Stimulated activated CD8-positive, alpha-beta memory T cell treated with anti-CD3 and anti-CD28 coated beads, Interleukin-4, amount 100 ng/mL, for 4 hours (primary cell): ENCODE measurements at places on chromosomes 6 and 20.

DNA sequence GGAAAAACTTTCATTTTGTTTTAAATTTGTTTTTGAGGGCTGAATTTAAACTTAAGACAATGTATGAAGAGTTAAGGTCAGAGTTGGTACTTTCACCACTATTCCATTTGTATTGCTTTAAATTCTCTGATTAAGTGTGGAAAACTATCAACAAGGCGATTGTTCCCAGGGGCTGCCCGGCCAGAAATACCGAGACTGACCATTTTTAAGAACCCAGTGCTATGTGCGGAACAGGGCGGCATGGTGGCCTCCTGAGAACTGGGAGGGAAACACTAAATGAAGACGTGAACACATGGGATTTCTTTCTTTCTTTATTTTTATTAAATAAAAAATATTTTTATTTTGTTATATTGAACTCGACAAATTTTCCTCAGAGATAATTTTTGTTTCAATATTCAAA is 221.2 kb upstream of the QKI start:
- no peak for DNase-seq

- no peak for DNase-seq
Observed at GRCh38 chr6:98384801-98385200, 449.6 kb upstream of the POU3F2 start.

DNA sequence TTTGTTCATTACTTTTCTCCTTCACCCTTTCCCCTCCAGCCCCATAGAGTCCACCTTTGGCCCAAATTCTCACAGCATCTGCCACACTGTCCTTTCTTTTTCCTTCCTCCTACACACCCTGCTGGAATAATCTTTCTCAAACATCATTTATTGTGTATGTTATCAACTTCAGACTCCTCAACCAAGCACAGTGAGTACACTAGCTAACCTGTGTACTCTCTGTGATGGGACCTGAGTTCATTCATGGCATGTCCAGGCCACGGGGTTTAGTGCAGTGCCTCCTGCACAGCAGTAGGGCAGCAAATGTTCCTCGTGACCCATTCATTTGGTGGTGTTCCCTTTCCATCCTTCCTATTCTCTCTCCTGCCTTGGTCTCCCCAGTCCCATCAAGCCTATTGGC is 7.1 kb upstream of the ARMC12 start:
- DNase-seq: no peak

DNA sequence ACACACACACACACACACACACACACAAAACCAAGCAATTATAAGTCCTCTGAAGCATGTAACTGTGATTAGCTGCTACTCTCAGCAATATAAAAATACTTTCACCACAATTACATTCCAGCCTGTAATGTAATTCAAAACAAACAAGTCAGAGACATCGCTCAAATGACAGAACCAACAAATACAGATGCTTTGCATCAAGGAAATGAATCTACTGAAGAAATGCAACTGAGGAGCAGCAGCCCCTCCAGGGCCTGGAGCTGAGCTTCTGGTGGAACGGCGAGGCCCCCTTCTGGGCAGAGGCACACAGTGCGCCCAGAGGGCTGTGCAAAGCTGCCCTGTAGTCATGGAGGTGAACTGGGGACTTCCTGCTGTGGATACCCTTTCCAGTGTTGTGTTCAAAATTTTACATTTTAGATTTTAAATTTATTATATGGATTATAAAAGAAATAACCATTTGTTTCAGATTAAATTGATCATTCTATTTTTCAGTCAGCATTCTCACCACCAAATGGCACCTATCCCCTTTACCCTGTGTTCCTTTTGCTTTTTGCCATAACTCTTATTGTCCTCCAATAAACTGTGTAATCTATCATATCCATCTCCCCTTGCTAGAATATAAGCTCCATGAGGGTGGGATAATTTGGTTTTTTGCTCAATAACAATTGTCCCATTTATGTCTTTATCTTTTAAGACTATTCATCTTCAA is 23.2 kb downstream of the ADAT2 start:
- DNase-seq: no peak

- DNase-seq: no peak
Observed at GRCh38 chr20:37315021-37315451, 25.6 kb downstream of the MANBAL start.

DNA sequence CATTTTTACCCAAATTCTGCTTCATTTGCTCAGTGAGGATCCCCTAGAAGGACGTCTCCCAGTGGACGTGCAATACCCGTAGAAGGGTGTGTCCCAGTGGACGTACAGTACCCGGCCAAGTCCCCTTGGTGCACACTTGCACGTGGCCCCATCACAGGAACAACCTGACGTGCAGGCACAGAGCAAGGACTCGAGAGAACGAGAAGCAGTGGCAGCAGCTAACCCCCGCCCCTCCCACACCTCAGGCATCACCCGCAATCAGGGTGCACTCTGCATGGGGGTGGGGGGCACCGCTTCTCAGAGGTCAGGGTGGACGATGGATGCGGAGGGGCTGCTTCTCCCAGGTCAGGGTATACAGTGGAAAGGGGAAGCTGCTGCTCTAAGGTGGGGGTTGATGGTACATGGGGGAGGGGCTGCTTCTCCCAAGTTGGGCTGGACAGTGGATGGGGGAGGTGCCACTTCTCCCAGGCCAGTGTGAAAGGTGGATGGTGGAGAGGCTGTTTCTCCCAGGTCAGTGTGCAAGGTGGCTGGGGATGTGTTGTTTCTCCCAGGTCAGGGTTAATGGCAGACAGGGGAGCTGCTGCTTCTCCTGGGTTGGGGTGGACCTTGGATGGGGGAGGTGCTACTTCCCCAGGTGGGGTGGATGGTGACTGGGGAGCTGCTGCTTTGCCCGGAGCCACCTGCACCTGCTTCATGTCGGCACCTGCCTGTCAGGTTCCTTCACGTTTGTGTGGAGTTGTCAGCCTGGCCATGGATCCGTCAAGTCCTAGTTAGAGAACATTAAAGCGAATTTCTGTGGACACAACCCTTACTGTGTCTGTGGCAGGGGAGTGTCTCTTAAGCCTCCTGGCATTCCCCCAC is 1.0 kb upstream of the THBS2 start:
- DNase-seq: no peak

- DNase-seq: no peak
Observed at GRCh38 chr6:41181566-41181965, 18.6 kb upstream of the TREM2 start.

DNA sequence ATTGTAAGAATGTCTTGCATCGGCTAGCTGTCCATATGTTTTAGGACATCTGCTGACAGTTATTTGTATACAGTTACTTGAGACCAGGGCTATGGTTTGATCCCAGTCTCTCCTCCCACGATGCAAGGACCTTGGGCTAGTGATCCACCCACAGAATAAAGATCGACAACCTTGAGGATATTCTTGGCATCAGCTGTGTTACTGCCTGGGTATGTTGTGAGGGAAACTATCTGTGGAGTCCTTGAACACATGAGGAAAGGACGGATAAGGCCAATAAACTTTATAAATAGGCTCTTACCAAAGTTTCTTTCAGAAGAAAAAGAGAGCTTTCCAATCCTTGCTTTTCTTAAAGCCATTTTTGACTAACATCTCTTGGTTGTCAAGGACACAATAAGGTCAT is 70.8 kb upstream of the HEY2 start:
- DNase-seq: no peak

GRCh38 chr6:136962661-136963060 is 40.6 kb downstream of the SLC35D3 start:
- no peak for DNase-seq

DNA sequence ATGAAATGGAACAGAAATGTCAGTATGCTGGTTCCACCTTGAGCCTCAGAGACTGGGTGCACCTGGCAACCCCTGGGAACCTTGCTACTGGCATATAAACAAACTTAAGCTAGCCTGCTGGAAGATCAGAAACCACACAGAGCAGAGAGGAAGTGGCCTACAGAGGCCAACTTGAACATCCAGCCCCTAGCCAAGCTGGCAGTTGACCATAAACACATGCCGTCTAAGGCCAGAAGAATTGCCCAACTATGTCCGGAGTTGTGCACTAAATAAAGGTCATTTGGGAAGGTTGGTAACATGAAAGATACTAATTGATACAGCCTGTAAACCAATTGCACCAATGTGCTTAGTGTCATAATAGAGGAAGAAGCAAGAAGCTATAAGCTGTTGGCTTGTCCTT is 266.6 kb upstream of the BTBD3 start:
- no peak for DNase-seq

- no peak for DNase-seq
Observed at GRCh38 chr6:88208726-88209125, 42.6 kb upstream of the CNR1 start.

- DNase-seq: no peak
Observed at GRCh38 chr20:2708073-2708415, 15.5 kb downstream of the EBF4 start.

DNA sequence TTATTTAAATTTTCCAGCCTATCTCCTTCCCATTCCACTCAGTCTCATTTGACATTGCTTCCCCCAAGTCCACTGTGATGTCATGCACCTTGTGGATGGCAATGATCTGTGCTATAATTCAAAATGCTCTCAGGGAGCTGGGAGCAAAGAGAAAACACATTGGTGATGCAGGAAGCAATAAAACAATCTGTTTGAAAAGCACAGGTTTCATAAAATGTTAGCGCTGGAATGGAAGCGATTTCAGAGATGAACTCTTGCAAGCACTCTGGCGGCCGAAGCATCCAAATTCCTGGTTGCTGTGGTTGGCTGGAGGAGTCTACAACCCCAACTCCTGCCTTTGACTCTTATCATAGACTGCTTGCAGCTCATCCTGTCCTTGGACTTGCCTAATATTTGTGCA is 167.0 kb downstream of the GMPR start:
- no peak for DNase-seq

- no peak for DNase-seq
Observed at GRCh38 chr20:3786126-3786484, 435 bp downstream of the CENPB start.

GRCh38 chr6:168528474-168529095 is 87.6 kb downstream of the SMOC2 start:
- no peak for DNase-seq

DNA sequence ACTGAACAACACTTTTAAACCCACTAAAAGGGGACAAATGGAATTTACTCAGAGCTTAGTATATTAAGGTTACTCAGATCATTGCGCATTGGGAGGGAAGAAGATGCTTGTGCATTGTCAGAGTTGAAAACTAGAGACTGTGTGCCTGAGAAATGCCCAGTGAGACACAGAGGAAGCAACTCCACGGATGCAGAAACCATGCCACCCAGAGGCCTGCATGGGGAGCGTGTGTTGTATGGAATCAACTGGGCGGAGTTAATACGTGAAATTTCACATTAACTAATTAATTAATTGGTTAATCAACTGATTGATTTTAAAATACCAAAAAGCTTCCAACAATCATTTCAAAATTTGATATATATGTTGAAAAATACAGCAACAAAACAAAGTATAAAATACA is 391.6 kb downstream of the PLCB1 start:
- no peak for DNase-seq

DNA sequence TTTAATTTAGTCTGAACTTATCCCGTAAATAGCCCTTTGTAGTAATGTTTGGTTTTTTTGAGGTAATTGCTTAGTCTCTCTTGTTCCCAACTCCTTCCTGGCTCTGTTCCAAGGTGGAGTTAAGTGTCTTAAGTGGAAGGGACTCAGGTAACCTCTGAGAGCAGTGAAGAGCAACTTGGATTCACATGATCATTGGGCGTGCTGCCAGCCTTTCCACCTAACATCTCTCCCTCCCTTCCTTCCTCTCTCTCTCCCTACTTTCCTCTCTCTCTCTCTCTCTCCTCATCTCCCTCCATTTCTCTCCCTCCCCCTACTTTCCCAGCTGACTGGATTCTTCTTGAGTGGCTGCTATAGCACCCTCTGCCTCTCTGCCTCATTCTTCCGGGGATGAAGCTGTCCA is 232.9 kb upstream of the SASH1 start:
- DNase-seq: no peak

- no peak for DNase-seq
Observed at GRCh38 chr20:14959506-14960475, 622.4 kb upstream of the FLRT3 start.

DNA sequence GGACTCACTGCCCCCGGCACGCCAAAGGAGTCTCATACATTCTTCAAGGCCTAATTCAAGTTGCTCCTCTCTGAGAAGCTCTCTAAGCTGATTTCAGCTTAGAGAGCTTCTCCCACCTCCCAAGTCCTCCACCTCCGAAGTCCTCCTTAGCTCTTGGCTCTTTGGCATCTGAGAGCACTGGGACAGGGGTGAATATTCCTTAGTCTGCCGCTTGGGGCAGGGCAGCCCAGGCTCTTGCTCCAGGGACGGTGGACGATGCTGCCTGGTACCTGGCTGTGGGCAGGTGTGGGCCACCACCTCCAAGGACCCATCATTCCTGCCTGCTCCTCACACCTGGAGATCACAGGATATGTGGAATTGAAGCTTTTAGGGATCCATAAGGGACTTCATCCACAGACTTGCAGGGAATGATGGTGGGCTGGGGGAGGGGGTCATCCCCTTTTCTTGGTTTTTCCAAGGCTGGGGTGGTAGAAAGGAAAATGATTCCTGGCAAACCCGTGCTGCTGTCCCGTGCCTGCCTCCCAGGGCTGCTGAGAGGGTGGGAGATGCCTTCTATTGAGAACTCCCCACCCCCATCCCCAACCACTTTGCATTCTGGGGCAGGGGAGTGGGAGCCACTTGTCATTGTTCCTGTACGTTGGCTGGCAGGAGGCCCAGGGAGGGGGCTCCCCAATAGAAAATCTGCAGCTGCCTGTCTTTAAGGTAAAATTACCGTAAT is 57.4 kb downstream of the ARHGAP40 start:
- DNase-seq: no peak

- DNase-seq: no peak
Observed at GRCh38 chr6:147709396-147710272, 201.1 kb downstream of the SAMD5 start.

DNA sequence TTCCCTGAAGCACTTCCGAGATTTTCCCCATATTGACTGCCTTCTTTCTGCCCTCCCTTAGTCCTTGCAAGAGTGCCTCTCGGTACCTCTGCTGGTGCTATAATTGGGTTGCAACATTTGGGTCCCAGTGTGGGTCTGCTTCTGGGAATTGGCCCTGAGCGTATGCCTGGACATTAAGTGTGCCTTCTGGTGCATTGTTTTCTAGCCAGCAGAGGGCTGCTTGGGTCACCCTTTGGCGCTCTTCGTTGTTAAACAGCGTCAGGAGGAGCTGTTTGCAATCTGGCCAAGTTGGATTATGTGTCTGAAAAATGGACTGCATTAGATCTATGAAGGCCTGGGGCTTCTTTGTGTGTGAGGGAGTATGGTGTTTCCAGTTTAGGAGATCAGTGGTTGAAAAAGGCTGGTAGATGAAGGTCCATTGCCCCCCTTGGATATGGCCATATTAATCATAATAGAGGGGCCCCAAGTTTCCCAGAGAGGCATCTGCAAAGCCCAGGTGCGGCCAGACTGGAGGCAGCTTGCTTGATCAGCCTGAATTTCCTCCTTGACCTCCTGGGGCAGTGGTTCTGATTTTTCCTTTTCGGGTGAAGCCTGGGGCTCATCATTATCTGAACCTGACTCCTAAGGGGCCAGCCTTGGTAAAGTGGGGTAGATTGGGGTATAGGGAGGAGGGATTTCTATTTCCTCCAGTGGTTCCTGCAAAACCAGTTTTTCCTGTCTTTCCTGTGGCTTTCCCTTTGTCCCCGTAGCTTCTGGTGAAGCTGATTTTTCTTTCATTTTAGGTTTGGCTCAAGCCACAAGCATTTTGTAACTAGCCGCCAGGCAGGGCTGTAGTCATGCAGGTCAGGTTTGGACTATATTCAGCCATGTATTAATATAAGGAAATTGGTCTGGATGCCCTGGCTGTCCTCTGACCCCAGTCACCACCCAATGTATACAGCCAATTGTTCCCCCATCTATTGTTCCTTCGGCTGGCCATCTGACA is 85.4 kb upstream of the GPR6 start:
- DNase-seq: no peak
